Smooth muscle cell of trachea (primary cell): ENCODE measurements at places on chromosomes 2 and 18. TPM values are rescaled to one million over a fixed set of nuclear protein-coding genes. Genes with fewer than 3 reads are reported as not detected.

The KLHL41 gene
- total RNA-seq: 5.4 and 9.8 TPM in 2 replicates

The CNTNAP5 gene
- not detected in 2 replicates for total RNA-seq

The LCT gene
- total RNA-seq: under 0.01 TPM in 2 replicates

The ABCB11 gene
- total RNA-seq: under 0.01 TPM in 1 of 2 replicates, not detected in the other

The TANK gene
- total RNA-seq: 73.2 and 75.6 TPM in 2 replicates

The UGT1A9 gene
- total RNA-seq: not detected in 2 replicates

The SNTG2 gene
- not detected in 2 replicates for total RNA-seq

The POTEE gene
- total RNA-seq: not detected in 2 replicates

The RGPD8 gene
- 8.7 and 12.4 TPM in 2 replicates for total RNA-seq

The FRZB gene
- 0.17 and 0.44 TPM in 2 replicates for total RNA-seq

The IMMT gene
- total RNA-seq: 45.5 and 67.5 TPM in 2 replicates

The TMEM17 gene
- total RNA-seq: 2.0 and 2.8 TPM in 2 replicates

The AKAIN1 gene
- not detected in 2 replicates for total RNA-seq

The CRYGC gene
- total RNA-seq: not detected in 2 replicates

The ZNF396 gene
- total RNA-seq: 2.8 and 3.0 TPM in 2 replicates

The C2orf78 gene
- not detected in 2 replicates for total RNA-seq

The MEP1B gene
- 0.17 TPM in 1 of 2 replicates, not detected in the other for total RNA-seq
